ENCODE measurements at places on chromosomes 7 and 10. TPM values are rescaled to one million over a fixed set of nuclear protein-coding genes. Genes with fewer than 3 reads are reported as not detected.

GRID1 gene
- total RNA-seq = 2.7 TPM

IQUB gene
- 0.49 TPM for total RNA-seq

CNPY1 gene
- 0.10 TPM for total RNA-seq

PRF1 gene
- 0.79 TPM for total RNA-seq

SPRN gene
- 0.89 TPM for total RNA-seq

DNAH11 gene
- total RNA-seq = 0.89 TPM

CH25H gene
- 4.1 TPM for total RNA-seq

RTKN2 gene
- total RNA-seq = 6.5 TPM

BTBD16 gene
- total RNA-seq = 1.3 TPM

KCNH2 gene
- total RNA-seq = 0.99 TPM

FAM25A gene
- 16.3 TPM for total RNA-seq

UFSP1 gene
- total RNA-seq = 1.2 TPM

ZCWPW1 gene
- 4.7 TPM for total RNA-seq

All from skin of body (tissue), 3 donors.